ENCODE measurements at places on chromosomes 2 and 18.

- no peak for DNase-seq
Observed at GRCh38 chr2:124024561-124025170, 421 bp upstream of the CNTNAP5 start.

DNA sequence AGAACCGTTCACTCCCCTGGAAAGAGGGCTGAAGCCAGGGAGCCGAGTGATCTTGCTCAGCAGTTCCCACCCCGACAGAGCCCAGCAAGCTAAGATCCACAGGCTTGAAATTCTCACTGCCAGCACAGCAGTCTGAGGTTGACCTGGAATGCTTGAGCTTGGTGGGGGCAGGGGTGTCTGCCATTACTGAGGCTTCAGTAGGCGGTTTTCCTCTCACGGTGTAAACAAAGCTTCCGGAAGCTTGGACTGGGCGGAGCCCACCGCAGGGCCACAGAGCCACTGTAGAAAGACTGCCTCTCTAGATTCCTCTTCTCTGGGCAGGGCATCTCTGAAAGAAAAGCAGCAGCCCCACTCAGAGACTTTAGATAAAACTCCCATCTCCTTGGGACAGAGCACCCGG is 180.8 kb downstream of the WDR7 start:
- no peak for DNase-seq

DNA sequence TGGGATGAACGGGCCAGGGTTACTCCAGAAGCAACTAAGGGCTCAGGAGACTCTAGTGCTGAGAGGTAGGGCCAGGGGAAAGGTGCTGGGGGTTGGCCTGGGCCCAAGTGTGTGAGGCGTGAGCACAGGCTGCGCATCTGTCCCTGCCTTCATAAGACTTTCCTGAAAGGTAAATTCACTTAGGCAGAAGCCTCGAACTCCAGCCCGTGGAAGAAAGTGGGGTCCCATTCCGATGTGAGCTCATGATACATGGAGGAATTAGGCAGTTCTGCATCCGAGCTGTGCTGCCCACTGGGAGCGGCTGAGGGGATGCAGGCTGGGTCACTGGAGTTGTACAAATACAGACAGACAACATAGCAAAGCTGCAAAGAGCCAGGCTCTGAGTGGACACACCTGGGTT is 16.2 kb downstream of the PARD6G start:
- no peak for DNase-seq

DNA sequence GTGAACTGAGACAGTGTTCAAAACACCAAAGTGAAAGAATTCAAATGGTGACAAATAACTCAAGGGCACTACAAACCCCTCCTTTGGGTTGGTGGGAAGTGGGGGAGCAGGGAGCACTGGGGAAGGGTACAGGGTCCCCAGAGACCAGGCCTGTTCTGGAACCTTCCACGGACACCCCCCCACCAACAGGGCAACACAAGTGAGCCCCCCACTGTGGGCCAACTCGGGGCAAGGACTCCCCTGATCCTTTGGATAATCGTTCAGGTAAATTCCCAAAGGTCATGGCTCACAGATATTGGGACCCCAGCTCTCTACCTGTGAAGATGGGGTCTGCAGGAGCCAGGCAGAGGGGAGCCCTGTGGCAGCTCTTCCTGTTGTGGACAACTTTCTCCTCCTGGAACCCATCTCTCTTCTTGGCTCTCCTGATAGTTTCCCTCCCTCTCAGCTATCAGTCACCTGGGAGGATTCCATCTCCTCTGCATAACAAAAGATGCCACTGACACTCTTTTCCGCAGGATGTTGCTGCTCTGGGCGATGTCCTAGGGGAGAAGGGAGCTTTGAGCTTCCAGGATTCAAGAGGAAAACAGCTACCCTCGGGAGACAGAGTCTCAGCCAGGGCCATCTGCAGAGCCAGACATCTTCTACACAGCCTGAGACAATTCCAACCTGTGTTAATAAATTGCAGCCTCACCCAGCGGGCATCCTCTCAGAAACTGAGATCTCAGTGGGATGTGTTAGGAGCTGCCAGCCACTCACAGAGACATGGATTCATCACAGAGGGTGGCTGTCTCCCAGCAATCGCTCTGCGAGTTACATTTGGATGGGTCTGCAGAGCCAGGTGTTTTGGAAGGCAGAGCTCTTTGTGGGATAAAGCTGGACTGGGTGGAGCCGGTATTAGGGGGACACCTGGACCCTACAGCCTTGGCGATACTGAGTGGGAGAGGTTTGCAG is 35.4 kb downstream of the MBP start:
- DNase-seq: peak; percentile 44

GRCh38 chr2:3248754-3249475 is 128.7 kb downstream of the EIPR1 start:
- no peak for DNase-seq

DNA sequence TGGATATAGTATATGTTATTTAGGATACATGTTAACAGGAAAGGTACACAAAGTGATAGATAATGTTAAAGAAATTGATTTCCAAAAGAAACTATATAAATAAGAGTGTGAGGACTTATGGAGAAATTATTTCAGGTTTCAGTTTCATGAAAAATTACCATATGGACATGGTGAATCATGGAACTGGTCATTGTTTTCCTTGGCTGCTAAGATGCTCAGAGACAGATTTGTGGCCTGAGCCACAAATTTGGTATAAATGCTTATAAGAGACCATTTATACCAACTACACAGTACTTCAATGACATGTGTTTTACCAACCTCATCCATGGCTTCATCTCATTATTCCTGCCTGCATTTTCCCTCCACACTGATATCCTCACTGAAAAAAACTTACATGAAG is 188.1 kb downstream of the FMNL2 start:
- no peak for DNase-seq

DNA sequence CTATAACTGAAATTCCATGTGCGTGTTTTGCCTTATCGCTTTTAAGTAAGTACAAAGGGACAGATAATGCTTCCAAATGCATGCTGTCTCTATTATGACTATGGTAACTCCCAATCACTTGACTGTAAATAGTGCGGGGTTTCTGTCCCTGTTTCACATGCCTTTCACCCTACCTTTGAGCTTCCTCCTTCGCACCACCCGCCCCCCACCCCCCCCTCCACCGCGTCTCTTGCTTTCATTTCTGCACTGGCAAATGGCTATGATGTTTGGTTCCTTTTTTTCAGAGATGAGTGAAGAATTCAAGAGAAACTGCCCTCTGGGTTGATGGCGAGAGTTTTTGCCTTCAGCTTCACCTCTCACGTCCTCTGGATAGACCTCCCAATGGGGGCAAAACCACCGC is 25.0 kb upstream of the SPP2 start:
- DNase-seq: no peak

DNA sequence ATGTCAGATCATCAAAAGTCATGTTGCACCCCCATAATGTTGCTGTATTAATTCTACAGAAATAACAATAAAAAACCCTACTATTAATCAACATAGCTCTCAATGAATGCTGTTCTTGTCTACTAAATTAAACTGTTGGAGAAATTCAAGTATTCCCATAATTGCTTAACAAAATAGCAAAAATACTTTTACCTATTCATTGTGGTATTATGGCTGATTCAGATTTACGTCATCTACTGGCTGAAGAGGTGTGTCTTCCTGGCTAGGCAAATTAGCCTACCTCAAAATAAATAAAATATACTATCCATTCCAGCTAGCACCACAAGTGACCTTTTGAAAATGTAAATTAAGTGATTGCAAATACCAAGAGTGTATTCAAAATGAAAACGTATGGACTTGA is 249.4 kb downstream of the MEIS1 start:
- no peak for DNase-seq

DNA sequence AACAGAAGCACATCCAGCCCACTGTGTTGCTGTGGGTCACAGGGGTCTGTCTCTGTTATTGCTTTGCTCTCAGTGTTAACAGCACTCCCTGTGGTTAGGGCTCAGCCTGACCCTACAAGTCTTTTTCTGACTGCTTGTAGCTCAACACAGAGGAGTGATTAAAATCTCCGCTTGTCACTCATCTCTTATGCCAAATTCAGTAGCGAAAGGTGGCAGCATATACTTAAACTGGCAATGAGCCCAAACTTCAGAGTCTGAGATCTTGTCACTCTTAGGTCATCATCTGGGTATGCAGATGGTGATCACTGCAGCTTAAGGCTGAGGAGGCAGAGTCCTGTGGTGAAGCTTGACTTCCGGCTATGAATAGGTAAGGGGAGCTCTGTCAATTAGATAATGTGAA is 63.3 kb upstream of the CSRNP3 start:
- no peak for DNase-seq

GRCh38 chr2:15159206-15159605 is 401.9 kb downstream of the NBAS start:
- DNase-seq: no peak

- DNase-seq: no peak
Observed at GRCh38 chr2:10405448-10405847, 42.7 kb downstream of the ODC1 start.

- no peak for DNase-seq
Observed at GRCh38 chr2:209721497-209721896, 50.1 kb upstream of the UNC80 start.
